ENCODE measurements at places on chromosomes 5 and 9. TPM values are rescaled to one million over a fixed set of nuclear protein-coding genes. Genes with fewer than 3 reads are reported as not detected.

The PCDHB10 gene
- 5.5 TPM for total RNA-seq

DNA sequence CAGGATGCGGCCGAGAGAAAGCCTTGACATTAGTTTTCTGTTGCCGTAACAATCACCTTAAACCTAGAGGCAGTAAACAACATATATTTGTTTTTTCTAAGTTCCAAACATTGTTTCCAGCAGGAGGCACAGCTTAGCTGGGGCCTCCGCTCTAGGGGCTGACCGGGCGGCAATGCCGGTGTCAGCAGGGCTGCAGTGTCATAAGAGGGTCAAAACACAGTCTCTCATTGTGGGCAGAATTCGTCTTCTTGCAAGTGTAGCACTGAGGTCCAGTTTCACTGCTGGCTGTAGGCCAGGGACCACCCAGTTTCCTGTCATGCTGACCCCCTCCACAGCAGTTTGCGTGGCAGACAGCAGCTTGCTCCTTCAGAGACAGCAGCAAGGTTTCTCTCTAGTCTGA, 186.2 kb downstream of the PJA2 start:
- no peak for DNase-seq

- DNase-seq: no peak
Observed at GRCh38 chr9:114080195-114080772, 2.2 kb upstream of the AMBP start.

DNA sequence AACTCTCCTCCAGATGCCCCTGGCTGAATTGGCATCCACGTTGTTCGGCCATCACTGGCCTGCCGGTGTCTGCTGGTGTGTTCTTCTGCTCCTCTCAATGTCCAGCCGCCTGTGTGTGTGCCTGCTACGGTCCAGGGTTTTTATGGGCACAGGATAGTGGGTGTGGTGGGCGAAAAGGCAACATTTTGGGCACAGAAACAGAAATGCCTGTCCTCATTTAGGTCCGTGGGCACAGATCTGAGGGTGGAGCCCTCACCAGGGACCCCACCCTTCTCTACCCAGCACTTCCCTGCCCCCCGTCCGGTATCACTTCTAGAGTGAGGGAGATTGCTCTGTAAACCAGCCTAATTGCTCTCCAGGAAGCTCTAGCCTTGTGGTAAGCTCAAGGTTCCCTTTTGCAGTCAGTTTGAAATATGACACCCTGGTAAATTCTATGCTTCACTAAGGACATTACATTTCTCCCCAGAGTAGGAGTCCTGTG, 410.1 kb downstream of the MAT2B start:
- DNase-seq: no peak

The C5orf58 gene
- total RNA-seq: not detected

- no peak for DNase-seq
Observed at GRCh38 chr5:180135128-180135955, 63.8 kb upstream of the RNF130 start.

GRCh38 chr5:86880785-86881492, 263.2 kb downstream of the COX7C start:
- DNase-seq: peak; percentile 23

The PCDHGB4 gene
- 16.1 TPM for total RNA-seq

DNA sequence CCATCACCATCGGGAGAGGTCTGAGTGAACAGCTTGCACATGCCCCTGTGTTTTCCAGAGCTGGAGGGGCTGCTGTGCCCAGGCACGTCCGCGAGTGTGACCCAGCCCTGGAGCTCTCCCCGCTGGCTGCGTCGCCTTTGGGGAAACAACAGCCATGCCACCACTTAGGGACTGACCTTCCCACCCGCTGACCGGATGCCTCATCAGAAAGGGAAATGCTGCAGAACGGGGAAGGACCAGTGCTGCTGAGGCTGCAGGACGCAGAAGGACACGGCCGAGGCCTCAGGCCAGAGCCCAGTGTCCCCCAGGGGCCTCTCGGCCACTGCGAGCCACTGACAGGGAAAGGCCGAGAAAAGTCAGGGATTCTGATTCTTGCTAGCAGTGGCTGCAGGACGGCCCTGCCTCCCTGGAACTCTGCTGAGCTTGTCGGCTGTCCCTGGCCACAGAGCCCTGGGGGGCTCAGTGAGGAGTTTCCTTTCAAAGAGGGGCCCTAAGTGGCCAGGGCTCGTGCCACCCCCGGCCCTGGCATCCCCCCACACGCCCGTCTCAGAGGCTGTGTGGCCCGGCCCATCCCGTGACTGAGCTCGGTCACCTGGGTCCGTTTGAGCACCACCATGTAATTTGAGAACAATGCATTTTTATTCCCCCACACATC, 130.8 kb downstream of the ZNF354C start:
- no peak for DNase-seq

DNA sequence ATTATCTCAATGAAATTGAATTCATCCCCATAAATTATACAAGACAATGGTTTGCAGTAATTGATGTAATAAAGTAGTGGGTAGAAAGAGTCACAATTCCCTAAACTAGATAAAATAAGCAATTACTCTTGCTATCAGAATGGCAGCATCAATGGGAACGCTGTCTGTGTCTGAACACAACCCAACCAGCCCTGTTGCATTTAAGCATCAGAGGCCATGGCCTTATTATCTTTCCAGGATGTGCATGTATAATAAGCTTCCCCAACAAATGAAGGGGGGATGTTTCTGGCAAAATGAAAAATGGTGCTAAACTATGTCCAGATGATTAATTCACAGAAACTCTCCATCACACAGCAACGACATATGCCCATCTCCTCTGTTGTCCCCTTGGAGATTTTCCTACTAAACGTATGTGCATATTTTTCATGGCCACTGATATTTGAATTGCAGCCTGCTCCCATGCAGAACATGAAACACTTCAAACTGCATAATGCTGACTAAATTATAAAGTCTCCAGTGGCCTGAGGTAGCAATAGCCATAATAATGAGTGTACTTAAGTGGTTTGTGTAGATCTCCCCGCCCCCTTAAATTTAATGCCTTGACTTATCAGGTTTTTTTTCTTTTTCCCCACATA, 306.9 kb upstream of the ADAMTS16 start:
- DNase-seq: no peak

DNA sequence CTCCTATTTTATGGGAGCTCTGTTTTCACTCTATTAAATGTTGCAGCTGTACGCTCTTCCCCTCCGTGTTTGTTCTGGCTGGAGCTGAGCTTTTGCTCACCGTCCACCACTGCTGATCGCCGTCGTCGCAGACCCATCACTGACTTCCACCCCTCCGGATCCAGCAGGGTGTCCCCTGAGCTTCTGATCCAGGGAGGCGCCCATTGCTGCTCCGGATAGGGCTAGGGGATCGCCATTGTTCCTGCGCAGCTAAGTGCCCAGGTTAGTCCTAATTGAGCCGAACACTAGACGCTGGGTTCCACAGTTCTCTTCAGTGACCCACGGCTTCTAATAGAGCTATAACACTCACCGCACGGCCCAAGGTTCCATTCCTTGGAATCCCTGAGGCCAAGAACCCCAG, 96.2 kb upstream of the PRDM9 start:
- DNase-seq: no peak

GRCh38 chr5:96294884-96295202, 138.2 kb downstream of the PCSK1 start:
- DNase-seq: no peak

- DNase-seq: no peak
Observed at GRCh38 chr5:158569534-158569933, 530.2 kb downstream of the EBF1 start.

DNA sequence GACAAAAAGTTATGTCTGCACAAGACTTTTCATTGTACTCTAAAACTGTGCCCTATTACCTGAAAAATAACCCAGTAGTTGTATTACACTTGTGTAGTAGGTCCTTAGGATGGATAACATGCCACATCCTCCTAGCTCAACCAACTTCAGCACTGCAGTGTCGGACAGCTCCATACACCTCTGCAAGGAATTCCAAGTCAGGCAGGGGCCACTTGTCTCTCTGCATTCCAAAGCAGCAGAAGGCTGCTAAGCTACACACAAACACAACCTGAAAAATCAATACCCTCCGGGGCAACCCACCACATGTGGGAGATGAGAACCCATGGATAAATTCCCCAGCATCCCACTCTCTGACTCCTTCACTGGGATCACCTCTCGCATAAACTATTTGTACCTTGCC, 50.2 kb downstream of the MED10 start:
- DNase-seq: peak; percentile 81

The IL13 gene
- not detected for total RNA-seq

DNA sequence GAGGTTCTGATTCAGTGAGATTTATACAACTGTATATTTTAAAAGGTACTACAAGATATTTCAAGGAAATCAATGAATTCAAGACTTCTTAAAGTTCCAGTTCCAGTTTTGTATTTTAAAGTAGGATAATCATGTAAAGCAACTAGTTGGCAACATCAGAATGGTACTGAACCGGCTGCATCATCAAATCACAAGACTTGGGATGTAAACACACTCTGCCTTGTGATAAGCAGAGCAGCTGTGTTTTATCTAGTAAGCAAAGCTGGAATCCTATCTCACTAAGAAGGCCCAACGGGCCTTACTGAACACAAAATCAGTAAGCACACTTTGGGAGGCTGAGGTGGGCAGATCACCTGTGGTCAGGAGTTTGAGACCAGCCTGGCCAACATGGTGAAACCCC, 327.2 kb upstream of the NREP start:
- DNase-seq: no peak

The NSMF gene
- 57.4 TPM for total RNA-seq

Measured in progenitor cell of endocrine pancreas (in vitro differentiated cells).